ENCODE measurements at places on chromosomes 3 and 15.

- DNase-seq, result no peak
Measured at GRCh38 chr3:45273681-45274515, 47.8 kb upstream of the TMEM158 start.

GRCh38 chr3:47646362-47646761 lies 67.7 kb upstream of the CSPG5 start:
- DNase-seq, result no peak

DNA sequence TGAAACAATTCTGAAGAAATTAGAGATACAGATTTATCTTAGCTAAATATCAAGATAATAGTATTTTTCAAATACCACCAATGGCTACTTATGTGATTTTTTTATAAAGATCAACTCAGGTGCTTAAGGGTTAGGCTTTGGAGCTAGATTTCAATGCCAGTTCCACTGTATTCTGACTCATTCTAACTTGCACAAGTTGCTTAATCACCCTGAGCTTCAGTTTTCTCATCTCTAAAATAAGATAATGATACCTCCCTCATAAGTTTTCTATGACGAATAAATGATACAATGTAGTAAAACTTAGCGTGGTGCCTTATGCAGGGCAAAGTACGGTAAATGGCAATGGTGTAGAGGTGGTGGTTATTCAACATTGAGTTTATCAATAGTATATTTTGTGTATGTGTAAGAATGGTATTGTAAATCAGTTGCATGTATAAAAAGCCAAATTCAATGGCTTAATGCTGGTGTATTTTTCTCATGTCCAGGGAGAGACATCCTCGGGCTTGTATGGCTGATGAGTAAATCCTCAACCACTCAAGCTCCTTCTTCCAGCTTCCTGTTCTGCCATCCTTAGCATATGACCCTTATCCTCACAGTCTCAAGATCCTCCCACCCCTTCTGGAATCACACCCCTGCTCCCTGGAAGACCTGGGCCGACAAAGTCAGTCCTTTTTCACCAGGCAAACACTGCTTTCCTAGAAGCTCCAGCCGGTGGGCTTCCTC lies 505.9 kb upstream of the CFAP20DC start:
- no peak for DNase-seq

DNA sequence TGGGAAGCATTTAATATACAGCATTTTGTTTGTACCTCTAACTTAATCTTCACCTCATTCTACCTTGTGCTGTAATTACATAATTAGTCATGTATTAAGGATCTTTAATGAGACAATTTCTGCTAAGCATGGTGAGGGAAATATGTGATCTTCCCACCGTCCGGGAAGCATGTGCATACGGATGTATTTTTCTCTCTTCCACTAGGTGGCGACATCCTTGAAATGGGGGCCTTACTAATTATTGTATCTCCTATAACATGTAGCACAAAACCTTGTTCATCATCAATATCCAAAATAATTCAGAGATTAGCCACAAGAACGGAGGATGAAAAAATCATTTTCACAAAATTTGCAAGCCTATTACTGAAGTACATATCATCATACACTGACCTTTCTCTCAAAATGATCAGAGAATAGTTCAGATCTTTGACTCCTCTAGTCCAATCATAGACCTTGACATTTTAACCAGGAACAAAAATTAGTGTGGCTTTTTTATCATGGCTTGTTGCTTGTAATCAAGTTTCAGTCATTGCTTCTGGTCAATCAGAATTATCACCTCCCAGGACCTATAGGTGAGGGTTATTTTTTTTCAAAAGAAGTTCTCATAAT lies 148.9 kb upstream of the GBE1 start:
- no peak for DNase-seq
